ENCODE measurements at places on chromosomes 5 and 9. TPM values are rescaled to one million over a fixed set of nuclear protein-coding genes. Genes with fewer than 3 reads are reported as not detected.

DNA sequence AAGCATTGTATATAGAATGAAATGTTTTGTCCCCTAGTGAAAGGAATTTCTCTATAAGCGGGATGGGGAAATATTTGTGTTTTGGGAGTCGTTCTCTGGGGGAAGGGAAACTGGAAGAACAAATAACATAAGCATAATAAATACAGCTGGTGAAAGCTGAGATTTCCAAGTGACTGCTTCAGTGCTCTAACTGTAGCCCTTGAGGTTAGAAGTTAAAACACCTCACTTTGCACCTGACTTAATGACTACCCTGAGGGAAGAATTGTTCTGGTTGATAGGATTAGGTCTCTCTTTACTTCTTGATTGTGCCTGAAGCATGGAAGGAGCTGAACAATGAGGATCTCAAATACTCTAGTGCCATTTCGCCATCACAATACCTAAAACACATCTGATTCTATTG, 307.4 kb downstream of the MAN2A1 start:
- H3K4me3 ChIP-seq, result no peak overlapping the region
- no peaks in the 10 kb centered on the region for H3K27me3 ChIP-seq
- no peaks in the 10 kb centered on the region for H3K36me3 ChIP-seq
- no peak for DNase-seq
- peak overlapping the region; percentile 5 for H3K27ac ChIP-seq
- H3K4me1 ChIP-seq, result peaks cover 15% of the 10 kb centered on the region

Gene CER1
- total RNA-seq, result 0.32 TPM

DNA sequence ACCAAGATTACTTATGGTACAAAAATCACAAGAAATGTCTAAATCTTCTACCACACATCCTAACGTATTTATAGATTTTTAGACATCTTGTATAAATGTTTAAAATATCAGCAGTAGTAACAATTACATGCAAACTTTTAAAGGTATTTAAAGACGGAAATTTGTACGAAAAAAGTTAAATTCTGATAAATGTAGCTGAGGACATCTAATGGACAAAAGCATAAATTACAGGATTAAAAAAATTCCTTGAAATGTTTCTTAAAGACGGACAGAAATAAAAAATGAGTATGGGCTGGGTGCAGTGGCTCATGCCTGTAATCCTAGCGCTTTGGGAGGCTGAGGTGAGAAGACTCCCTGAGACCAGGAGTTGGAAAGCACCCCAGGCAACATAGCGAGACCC, 15.8 kb downstream of the ERCC8 start:
- no peak overlapping the region for H3K4me3 ChIP-seq
- DNase-seq, result no peak
- H3K27ac ChIP-seq, result no peak overlapping the region
- no peaks in the 10 kb centered on the region for H3K4me1 ChIP-seq
- H3K36me3 ChIP-seq, result peaks cover 24% of the 10 kb centered on the region

DNA sequence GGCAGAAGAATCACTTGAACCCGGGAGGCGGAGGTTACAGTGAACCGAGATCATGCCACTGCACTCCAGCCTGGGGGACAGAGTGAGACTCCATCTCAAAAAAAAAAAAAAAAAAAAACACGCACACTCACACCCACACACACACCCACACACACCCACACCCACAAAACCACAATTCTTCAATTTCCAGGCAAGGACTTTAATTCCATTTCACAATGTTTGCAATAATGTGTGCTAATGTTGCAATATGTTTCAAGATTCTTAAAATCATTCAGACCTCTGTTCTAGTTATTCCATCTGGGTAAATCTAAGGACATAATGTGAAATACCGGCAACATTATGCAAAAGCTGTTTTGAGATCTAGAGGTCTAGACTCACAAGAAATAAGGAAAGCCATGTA, 28.3 kb downstream of the CCDC69 start:
- H3K4me3 ChIP-seq, result no peak overlapping the region
- DNase-seq, result no peak
- H3K27ac ChIP-seq, result no peak overlapping the region
- peaks cover 7% of the 10 kb centered on the region for H3K36me3 ChIP-seq
- H3K4me1 ChIP-seq, result no peaks in the 10 kb centered on the region

Gene GRAMD2B
- 7.9 TPM for total RNA-seq

DNA sequence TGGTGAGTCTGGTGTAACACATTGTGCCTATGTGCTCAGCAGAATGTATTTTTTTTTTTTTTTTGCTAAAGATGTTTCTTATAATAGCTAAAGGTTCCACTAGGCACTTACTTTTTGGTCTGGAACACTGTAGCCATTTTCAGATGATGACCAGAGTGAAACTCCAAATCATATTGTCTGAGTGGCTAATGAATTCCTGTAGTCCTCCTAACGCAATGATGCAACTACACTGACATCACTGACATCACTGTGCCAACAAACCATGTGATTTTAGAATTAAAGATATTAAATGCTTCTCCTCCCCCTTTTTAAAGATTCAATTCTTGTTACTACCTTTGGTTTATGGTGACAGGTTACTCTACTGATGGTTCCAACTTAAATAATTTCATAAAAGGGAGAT, 28.8 kb downstream of the JAKMIP2 start:
- peaks cover 14% of the 10 kb centered on the region for H3K36me3 ChIP-seq
- no peak overlapping the region for H3K4me3 ChIP-seq
- no peak overlapping the region for H3K27ac ChIP-seq
- DNase-seq, result no peak
- no peaks in the 10 kb centered on the region for H3K27me3 ChIP-seq

- H3K27ac ChIP-seq, result no peak overlapping the region
- no peaks in the 10 kb centered on the region for H3K27me3 ChIP-seq
- DNase-seq, result no peak
Measured at GRCh38 chr9:71518045-71518827, 250.1 kb downstream of the CEMIP2 start.

- no peak overlapping the region for H3K4me3 ChIP-seq
- H3K36me3 ChIP-seq, result no peaks in the 10 kb centered on the region
- H3K4me1 ChIP-seq, result no peaks in the 10 kb centered on the region
- DNase-seq, result no peak
- no peak overlapping the region for H3K27ac ChIP-seq
Measured at GRCh38 chr9:134425401-134425800, 99.1 kb downstream of the RXRA start.

Gene SLC34A1
- total RNA-seq, result 0.16 TPM

Gene ZNF618
- 60.8 TPM for total RNA-seq
